HEK293T (cell line): ENCODE measurements at places on chromosomes 13 and 19.

GRCh38 chr19:1874554-1875185 lies 10.6 kb downstream of the ABHD17A start:
- no peak for DNase-seq

- no peak for DNase-seq
Observed at GRCh38 chr13:106117035-106117434, 418.4 kb downstream of the EFNB2 start.

- no peak for DNase-seq
Observed at GRCh38 chr19:41926763-41927496, 1.3 kb downstream of the ERFL start.

GRCh38 chr13:62564770-62565169 lies 1149.1 kb upstream of the PCDH20 start:
- DNase-seq, result no peak

GRCh38 chr19:18895824-18896341 lies at the start of gene CERS1:
Gene CERS1, minus strand, starts transcription at chr19:18896158. Its CDS starts 86 bp downstream, at chr19:18896072.
- peak; percentile 72 for DNase-seq

DNA sequence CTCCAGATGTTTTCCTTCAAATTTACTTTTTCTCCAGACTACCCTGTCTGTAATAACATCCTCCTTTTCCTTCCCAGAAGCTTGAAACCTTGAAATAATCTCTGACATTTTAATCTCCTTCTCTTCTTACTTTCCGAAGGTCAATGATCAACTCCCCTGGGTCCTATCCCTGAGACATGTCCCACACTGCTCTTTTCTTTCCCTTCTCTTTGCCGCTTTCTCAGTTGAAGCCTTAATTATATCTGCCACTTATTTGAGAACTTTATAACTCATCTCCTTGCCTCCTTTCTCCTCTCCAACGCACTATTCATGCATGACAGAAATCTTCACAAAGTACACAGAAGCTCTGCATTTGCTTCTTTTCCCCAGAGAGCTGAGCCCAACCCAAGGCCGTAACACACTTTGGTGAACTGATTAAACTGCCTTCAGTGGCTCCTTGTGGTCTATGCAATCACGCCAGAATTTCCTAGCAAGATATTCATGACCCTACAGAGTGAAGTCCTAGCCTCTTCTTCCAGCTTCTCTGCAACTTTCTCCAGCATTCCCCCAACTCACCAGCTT lies 9.2 kb upstream of the WASF3 start:
- DNase-seq, result no peak

DNA sequence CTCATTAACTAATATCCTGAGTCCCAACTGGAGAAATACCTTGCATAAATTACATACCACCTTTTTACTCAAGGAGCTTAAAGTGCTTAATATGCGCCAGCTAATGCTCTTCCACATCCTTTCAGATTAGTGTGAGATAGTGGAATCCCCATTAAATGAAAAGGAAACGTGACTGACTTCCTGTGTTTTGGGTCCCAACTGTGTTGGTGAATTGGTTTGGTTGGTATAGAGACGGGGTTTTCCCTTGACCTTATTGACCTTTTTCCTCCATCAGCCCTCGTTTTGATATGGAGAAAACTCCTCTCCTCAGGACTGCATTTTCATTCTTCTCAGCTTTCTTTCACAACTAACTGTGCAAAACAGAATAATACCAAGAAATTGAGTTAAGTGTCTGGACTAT lies 163.5 kb downstream of the PAN3 start:
- no peak for DNase-seq

DNA sequence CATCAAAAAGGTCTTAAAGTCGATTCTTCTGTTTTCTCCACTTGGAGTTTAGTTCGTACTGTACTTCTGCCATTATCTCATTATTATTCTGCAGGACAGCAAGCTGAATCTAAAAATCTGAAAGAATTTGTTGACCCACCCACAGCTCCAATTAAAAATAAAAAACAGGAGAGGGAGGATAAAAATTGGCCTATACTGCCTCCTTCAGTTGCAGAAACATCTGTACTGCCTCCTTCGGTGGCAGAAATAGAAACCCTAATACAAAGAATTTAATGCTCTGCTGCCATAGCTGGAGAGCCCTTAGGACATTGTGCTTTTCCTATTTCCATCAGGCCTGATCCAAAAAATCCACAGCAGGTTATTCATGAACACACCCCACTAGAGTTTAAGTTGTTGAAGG lies 9.8 kb downstream of the ZNF350 start:
- DNase-seq, result no peak
